ENCODE measurements at places on chromosomes 5 and 9. TPM values are rescaled to one million over a fixed set of nuclear protein-coding genes. Genes with fewer than 3 reads are reported as not detected.

Gene SERF1A
- total RNA-seq, result 11.5 TPM

Gene SEC61B
- 164 TPM for total RNA-seq

Gene LCN1
- not detected for total RNA-seq

Gene PDZD2
- total RNA-seq, result not detected

Gene ABCA2
- 4.2 TPM for total RNA-seq

Gene GRM6
- total RNA-seq, result not detected

Gene TLE1
- 0.08 TPM for total RNA-seq

Gene ACSL6
- total RNA-seq, result 5.8 TPM

Gene HRH2
- 41.2 TPM for total RNA-seq

Gene TUSC1
- total RNA-seq, result 0.14 TPM

Gene TAF11L10
- total RNA-seq, result not detected

Gene CTXN3
- total RNA-seq, result not detected

Gene PCDHA9
- total RNA-seq, result not detected

Gene HMGCR
- 48.1 TPM for total RNA-seq

Gene ZNG1C
- 45.2 TPM for total RNA-seq

Gene IRGM
- total RNA-seq, result 2.5 TPM

Gene SOX30
- not detected for total RNA-seq

Gene LRRC70
- total RNA-seq, result 0.43 TPM

Gene TRIM14
- 45.2 TPM for total RNA-seq

Gene PCDHGA12
- not detected for total RNA-seq

Gene MZB1
- 10.4 TPM for total RNA-seq

Gene FAM169A
- 12.2 TPM for total RNA-seq

Gene GABRB2
- total RNA-seq, result not detected

Gene PGM5
- not detected for total RNA-seq

Gene DDX4
- not detected for total RNA-seq

Gene CMYA5
- 0.16 TPM for total RNA-seq

Gene DENND1A
- total RNA-seq, result 22.1 TPM

Gene FRRS1L
- total RNA-seq, result not detected

Gene CCDC192
- not detected for total RNA-seq

Gene CACFD1
- total RNA-seq, result 0.54 TPM

Gene RNF208
- 6.0 TPM for total RNA-seq

Gene IRX1
- total RNA-seq, result not detected

Gene ZMAT2
- 64.8 TPM for total RNA-seq

Gene FOXE1
- not detected for total RNA-seq

Gene MARCOL
- total RNA-seq, result not detected

Gene PCDHGB1
- total RNA-seq, result not detected

Gene ROPN1L
- total RNA-seq, result not detected

Gene STX17
- 27.4 TPM for total RNA-seq
